ENCODE measurements at places on chromosomes 2 and 18. TPM values are rescaled to one million over a fixed set of nuclear protein-coding genes. Genes with fewer than 3 reads are reported as not detected.

GRCh38 chr2:12597610-12598009, 119.1 kb upstream of the TRIB2 start:
- DNase-seq = no peak
- no peak overlapping the region for H3K4me3 ChIP-seq
- H3K27ac ChIP-seq = no peak overlapping the region
- no peaks in the 10 kb centered on the region for H3K4me1 ChIP-seq
- H3K36me3 ChIP-seq = no peaks in the 10 kb centered on the region
- H3K27me3 ChIP-seq = no peaks in the 10 kb centered on the region

The FBXO36 gene
- 0.92 TPM for total RNA-seq

The GPR75 gene
- total RNA-seq = 19.6 TPM

- H3K27me3 ChIP-seq = no peaks in the 10 kb centered on the region
- no peak overlapping the region for H3K27ac ChIP-seq
- no peaks in the 10 kb centered on the region for H3K4me1 ChIP-seq
- H3K4me3 ChIP-seq = no peak overlapping the region
- DNase-seq = no peak
Measured at GRCh38 chr2:204977914-204978313, 432.6 kb downstream of the PARD3B start.

DNA sequence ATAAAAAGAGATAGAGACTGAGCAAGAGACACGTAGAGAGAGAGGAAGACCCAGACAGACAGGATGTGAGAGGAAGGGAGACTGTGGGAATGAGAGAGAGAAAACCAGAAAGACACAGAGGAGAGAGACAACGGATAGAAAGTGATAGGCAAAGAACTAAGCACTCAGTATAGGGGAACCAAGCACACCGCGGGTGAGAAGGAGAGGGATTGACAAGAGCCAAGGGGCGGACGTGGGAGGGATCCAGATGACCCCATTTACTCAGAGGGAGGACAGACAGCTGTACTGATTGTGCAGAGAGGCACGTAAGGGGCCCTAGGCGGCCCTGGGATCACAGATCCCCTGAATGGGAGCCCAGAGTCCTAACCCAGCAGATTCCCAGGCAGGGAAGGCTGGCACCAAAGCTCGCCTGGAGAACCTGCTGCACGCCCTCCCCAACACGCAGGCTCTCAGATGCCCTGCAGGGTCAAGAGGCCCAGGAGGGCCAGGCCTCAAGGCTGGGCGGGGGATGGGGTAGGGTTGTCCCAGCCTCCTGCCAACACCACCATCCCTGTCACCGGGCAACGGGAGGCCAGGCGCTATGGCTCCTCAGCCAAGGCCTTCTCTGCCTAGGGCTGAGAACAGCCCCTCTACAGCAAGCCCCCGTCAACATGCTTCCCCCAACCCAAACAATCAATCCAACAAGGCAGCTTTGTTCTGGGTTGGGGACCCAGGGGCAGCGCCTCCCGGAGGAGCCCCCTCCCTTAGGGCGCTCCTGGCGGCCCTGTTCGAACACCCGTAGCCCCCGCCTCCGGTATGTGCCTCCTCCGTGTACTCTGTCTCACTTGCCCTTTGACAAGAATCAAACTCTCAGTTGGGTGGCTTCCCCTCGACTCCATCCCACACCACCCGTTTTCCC, 579 bp downstream of the LOXL3 start:
- H3K36me3 ChIP-seq = no peaks in the 10 kb centered on the region
- H3K4me3 ChIP-seq = peak overlapping the region; percentile 74
- DNase-seq = no peak
- peaks cover 47% of the 10 kb centered on the region for H3K27me3 ChIP-seq
- H3K4me1 ChIP-seq = peaks cover 4% of the 10 kb centered on the region

The ORC4 gene
- total RNA-seq = 51.8 TPM

GRCh38 chr2:180524499-180524898, 455.9 kb upstream of the UBE2E3 start:
- no peak overlapping the region for H3K27ac ChIP-seq
- H3K27me3 ChIP-seq = no peaks in the 10 kb centered on the region
- DNase-seq = no peak
- no peaks in the 10 kb centered on the region for H3K4me1 ChIP-seq
- H3K36me3 ChIP-seq = no peaks in the 10 kb centered on the region
- no peak overlapping the region for H3K4me3 ChIP-seq

The TRAF3IP1 gene
- 8.5 TPM for total RNA-seq

GRCh38 chr2:103669531-103669930, 907.7 kb downstream of the TMEM182 start:
- H3K4me3 ChIP-seq = no peak overlapping the region
- H3K4me1 ChIP-seq = no peaks in the 10 kb centered on the region
- H3K36me3 ChIP-seq = no peaks in the 10 kb centered on the region
- H3K27ac ChIP-seq = no peak overlapping the region
- H3K27me3 ChIP-seq = no peaks in the 10 kb centered on the region

DNA sequence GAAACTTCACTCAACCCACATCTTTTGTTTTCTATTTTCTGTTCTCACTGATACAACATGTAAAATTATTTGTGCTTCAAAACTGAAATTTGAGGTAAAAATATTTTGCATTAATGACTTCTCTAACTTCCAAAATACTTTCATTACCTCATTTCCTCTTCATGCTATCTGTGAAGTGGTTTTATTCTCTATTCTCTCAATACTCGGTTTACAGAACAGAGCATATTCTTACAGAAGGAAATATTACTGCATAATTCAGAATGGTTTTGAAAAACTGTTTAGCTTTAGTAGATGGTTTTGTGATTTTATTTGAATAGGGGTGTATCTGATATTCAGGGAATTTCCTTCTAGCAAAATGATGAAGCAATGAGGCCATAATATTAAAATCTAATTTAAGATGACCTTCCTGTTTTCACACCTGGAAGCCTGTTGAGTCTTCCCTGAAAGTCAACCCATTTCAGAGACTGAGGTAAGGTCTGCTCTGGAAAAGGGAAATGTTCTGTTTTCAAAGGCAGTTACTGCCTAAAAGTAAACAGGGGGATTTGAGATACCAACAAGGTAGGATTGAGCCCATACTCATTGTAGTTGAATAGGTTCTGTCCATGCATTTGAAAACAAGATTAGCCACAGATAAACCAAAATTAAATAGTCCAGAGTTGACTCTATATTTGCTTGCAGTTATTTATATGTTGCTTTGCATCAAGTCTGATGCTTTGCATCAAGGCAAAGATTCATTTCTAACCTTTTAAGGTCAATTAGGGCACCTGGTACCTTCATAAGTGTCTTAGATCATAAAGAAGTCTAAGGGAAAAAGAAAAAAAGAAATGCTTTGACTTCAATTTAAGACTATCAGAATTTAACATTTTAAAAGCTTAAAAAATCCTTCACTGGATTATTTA, 50.8 kb upstream of the PEX13 start:
- no peak for DNase-seq
- no peaks in the 10 kb centered on the region for H3K27me3 ChIP-seq
- H3K4me3 ChIP-seq = no peak overlapping the region
- no peaks in the 10 kb centered on the region for H3K36me3 ChIP-seq
- H3K4me1 ChIP-seq = no peaks in the 10 kb centered on the region
- H3K27ac ChIP-seq = no peak overlapping the region

DNA sequence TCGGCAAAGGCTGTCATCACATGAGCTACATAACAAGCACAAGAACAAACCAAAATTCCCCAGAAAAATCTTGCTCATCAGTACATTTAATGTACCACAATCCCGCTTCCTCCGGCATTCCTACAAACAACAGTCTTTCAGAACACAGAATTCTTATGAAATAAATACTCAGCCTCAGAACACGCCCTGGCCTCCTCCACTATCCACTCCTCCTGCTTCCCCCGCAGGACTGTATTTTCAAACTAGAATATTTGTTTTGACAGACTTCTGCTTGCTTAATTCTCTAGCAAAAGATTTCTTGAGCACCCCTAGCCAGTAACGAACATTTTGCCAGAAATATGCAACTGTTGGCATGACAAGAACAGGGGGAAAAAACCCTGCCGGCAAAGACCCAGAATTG, 131.2 kb downstream of the THADA start:
- no peaks in the 10 kb centered on the region for H3K36me3 ChIP-seq
- H3K27me3 ChIP-seq = no peaks in the 10 kb centered on the region
- H3K4me1 ChIP-seq = peaks cover 36% of the 10 kb centered on the region
- peak; percentile 36 for DNase-seq
- peak overlapping the region; percentile 44 for H3K27ac ChIP-seq

- DNase-seq = no peak
Measured at GRCh38 chr2:37453027-37453426, 108.6 kb downstream of the QPCT start.

DNA sequence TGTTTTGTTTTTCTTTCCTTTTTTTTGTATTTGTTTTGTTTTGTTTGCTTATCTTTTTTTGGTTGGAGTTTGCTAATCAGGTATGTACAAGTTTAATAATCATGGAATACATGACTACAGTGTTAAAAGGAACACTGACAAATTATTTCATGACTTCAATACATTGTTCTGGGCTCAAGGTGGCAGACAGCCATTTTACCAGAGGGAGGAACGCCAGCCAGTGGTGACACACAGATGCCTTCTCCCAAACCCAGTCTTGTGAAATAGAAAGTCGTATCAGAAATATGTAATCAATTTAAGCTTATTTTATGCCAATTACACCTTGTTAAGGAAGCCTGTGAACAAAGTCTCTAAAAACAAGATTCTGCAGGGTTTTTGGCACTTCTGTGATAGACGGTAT, 264.0 kb upstream of the EPHA4 start:
- H3K36me3 ChIP-seq = no peaks in the 10 kb centered on the region
- no peak overlapping the region for H3K4me3 ChIP-seq
- DNase-seq = no peak
- H3K27me3 ChIP-seq = no peaks in the 10 kb centered on the region
- H3K4me1 ChIP-seq = no peaks in the 10 kb centered on the region

The PAX8 gene
- 2.2 TPM for total RNA-seq

GRCh38 chr2:53104263-53104662, 663.3 kb upstream of the CHAC2 start:
- no peak overlapping the region for H3K27ac ChIP-seq
- DNase-seq = no peak
- no peaks in the 10 kb centered on the region for H3K27me3 ChIP-seq
- no peak overlapping the region for H3K4me3 ChIP-seq

The SCYGR8 gene
- not detected for total RNA-seq

- H3K36me3 ChIP-seq = no peaks in the 10 kb centered on the region
- no peaks in the 10 kb centered on the region for H3K27me3 ChIP-seq
- H3K4me1 ChIP-seq = no peaks in the 10 kb centered on the region
Measured at GRCh38 chr18:489244-490023, 11.1 kb downstream of the COLEC12 start.

The HOXD10 gene
- not detected for total RNA-seq

The UGT1A8 gene
- total RNA-seq = not detected

The ANKRD30B gene
- not detected for total RNA-seq

The RALB gene
- total RNA-seq = 38.3 TPM

The MATN3 gene
- 0.26 TPM for total RNA-seq

GRCh38 chr2:23503097-23503496, 118.1 kb downstream of the KLHL29 start:
- no peaks in the 10 kb centered on the region for H3K36me3 ChIP-seq
- no peak overlapping the region for H3K27ac ChIP-seq
- no peak overlapping the region for H3K4me3 ChIP-seq
- no peaks in the 10 kb centered on the region for H3K27me3 ChIP-seq
- DNase-seq = no peak

- peaks cover 51% of the 10 kb centered on the region for H3K36me3 ChIP-seq
- H3K4me1 ChIP-seq = no peaks in the 10 kb centered on the region
- no peak for DNase-seq
- no peaks in the 10 kb centered on the region for H3K27me3 ChIP-seq
- no peak overlapping the region for H3K27ac ChIP-seq
- no peak overlapping the region for H3K4me3 ChIP-seq
Measured at GRCh38 chr2:86498468-86499260, 57.5 kb downstream of the KDM3A start.

The KCNIP3 gene
- 0.71 TPM for total RNA-seq

GRCh38 chr18:70289351-70290312, 787 bp downstream of the SOCS6 start:
- H3K27ac ChIP-seq = peak overlapping the region; percentile 89
- H3K36me3 ChIP-seq = no peaks in the 10 kb centered on the region
- H3K4me1 ChIP-seq = peaks cover 37% of the 10 kb centered on the region

DNA sequence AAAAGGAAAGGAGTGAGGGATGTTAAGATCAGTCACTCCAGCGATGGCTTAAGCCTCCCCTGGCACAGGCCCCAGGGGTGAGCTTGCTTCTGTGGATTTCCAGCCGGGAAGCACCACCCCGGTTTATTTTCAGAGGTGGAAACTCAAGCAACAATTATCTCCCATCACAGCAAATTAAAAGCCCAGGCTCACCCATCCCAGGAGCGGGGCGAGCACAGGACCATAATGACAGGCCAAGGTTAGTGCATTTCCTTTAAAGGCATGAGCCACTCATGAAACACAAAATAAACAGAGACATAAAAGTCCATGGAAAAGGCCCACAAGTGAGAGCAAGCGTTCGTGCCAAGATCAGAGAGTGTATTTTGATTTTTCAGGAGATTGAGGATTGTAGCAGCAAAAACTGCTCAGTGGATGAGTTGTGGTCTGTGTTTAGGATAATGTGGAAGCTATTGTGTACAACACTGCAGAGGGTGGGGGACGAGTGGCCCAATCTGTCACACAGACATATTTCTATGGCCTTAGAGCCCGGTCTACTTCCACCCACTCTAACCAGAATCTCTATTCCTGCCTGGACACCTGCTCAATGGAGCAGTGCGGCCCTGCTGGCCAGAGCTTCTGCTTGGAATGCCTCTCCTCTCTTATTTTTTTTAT, 111.4 kb upstream of the CDC42EP3 start:
- H3K36me3 ChIP-seq = no peaks in the 10 kb centered on the region
- H3K27ac ChIP-seq = peak overlapping the region; percentile 36
- DNase-seq = no peak
- peaks cover 38% of the 10 kb centered on the region for H3K4me1 ChIP-seq
- H3K4me3 ChIP-seq = no peak overlapping the region

The SKOR2 gene
- total RNA-seq = not detected

Data from gastrocnemius medialis (tissue), 4 donors.